ENCODE measurements at places on chromosomes 1 and 21.
A peak's percentile ranks its signal among the peaks of the same experiment; 100 is the strongest.

- no peak for DNase-seq
Measured at GRCh38 chr21:28633839-28634555, 358.7 kb downstream of the LTN1 start.

DNA sequence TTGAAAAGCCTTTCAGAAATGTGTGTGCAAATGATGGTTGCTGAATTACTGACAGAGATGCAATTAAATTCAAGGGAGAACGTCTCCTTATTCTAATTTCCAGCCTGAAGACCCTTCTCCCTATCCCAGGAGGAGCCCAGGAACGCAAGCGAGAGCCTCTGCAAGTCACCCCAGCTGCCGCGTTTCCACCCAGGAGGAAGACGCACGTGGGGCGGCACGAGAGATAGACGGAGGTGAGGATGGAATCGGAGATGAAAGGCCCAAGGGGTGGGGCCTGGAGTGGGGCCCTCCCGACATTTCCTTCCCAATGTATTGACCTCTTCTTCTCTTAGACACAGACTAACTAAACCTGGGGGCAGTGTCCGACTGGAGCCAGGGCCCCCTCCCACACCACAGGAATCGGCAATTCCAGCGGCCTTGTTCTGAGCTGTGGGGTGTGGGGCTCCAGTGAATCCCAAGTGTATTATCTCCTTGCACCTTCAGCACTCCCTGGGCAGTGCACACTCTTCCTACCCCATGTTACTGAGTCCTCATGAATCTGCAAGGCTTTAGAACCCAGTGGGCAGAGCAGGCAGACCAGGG lies 322.5 kb downstream of the AJAP1 start:
- DNase-seq, result no peak

GRCh38 chr1:110385369-110385768 lies 5.5 kb downstream of the SLC16A4 start:
- no peak for DNase-seq

DNA sequence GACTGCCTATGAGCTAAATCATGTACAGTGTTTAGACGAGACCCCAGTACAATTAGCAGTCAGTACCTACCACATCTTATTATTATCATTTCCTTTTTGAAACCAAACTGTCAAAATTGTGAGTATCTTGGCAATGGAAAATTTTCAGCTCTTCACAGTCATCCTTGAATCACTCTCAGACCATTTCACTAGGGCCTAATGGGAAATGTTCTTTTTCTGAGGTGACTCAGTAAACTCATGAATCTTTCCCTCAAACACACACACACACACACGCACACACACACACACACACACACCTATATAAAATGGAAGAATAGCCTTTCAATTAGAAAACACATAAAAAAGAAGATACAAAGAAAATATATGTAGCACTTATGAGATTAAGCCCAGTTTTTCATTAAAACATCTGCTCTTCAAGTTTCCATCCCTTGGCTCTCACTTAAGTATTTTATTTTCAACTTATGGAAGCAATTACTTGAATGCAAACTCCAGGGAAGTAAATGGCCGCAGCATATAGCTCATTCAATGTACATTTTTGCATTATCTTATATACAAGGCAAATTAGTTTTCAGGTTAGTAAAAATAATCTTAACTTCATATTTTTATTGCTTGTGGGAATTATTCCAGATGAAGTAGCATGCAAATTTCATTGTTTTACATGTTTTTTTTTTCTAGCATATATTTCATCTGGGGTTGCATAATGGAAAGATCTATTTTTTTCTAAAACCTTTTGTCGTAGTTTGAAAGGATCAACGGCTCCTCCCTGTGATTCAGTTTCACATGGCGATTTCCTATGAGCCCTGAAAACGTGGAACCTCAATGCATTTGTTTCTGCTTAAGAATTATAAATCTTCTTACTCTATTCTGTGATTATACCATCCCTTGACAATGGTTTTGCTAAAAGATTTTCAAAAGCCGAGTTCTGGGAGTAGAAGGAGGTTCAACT lies 46.3 kb upstream of the TMPRSS15 start:
- no peak for DNase-seq

GRCh38 chr1:170682169-170682568 lies 18.2 kb downstream of the PRRX1 start:
- DNase-seq, result no peak

- DNase-seq, result no peak
Measured at GRCh38 chr1:179588425-179589024, 3.1 kb upstream of the TDRD5 start.

DNA sequence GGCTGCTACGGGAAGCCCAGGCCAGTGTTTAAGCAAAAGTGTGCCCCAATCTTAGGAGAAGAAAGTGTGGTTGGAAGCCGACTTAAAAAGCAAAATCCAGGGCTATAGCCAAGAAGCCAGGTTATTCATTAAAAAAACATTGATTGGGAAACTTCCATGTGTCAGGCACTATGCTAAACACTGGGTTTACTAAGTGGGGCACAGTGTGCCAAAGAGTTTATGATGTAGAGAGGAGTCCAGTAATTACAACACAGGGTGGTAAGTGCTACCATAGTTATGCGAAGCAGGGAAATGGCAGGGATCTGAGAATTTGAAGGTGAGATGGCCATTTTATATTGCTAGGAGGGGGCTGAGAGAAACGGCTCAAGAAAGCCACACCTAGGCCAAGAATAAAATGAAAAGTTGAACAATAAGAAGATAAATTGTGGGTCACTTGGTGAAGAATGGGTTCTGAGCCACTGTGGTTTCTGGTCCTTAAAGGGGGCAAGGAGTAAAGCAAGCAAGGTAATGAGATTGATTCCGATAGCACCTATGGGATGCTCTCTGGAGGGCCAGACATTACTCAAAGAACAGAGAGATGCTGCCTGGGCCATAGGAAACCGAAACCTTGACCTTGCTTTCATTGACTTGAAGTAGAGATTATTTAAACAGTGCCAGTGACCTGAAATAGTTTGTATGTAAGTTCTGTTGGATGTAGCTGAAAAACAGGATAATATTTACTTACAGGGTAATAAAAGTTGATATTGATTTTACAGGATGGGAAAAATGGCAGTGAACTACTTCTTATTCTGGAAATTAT lies 177.8 kb downstream of the GIPC2 start:
- no peak for DNase-seq

GRCh38 chr21:33940164-33940880 lies 24.7 kb upstream of the ATP5PO start:
- DNase-seq, result no peak

- no peak for DNase-seq
Measured at GRCh38 chr1:52455686-52456085, 51.3 kb downstream of the PRPF38A start.

- no peak for DNase-seq
Measured at GRCh38 chr1:175203570-175204068, 11.0 kb upstream of the KIAA0040 start.

DNA sequence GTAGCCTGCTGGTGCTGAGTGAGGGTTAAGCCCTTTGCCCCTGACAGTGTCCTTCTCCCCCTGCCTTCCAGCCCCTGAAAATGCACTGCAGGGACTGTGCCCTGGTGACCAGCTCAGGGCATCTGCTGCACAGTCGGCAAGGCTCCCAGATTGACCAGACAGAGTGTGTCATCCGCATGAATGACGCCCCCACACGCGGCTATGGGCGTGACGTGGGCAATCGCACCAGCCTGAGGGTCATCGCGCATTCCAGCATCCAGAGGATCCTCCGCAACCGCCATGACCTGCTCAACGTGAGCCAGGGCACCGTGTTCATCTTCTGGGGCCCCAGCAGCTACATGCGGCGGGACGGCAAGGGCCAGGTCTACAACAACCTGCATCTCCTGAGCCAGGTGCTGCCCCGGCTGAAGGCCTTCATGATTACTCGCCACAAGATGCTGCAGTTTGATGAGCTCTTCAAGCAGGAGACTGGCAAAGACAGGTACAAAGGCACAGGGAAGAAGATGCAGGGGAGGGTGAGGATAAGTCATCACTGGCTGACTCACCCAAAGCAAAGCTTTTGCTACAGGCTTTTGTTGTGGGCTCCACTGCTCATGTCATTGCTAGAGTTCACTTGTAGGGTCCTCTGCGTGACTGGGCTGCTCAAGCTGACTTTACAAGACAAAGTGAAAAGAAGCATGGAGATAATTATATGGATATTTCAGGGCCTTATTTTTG lies 174.9 kb downstream of the PIGK start:
- DNase-seq, result no peak

DNA sequence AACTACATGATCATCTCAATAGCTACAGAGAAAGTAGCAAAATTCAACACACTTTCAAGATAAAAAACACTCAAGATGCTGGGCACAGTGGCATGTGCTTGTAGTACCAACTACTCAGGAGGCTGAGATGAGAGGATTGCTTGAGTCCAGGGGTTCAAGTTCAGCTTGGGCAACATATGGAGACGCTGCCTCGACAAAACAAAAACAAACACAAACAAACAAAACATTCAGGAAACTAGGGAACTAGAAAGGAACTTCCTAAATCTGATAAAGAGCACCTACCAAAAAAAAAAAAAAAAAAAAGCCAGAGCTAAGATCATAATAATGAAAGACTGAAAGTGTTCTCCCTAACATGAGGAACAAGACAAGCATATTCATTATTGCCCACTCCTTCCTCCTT lies 22.8 kb upstream of the RNF186 start:
- no peak for DNase-seq

- DNase-seq, result no peak
Measured at GRCh38 chr1:1620433-1621139, 5.3 kb downstream of the MIB2 start.

DNA sequence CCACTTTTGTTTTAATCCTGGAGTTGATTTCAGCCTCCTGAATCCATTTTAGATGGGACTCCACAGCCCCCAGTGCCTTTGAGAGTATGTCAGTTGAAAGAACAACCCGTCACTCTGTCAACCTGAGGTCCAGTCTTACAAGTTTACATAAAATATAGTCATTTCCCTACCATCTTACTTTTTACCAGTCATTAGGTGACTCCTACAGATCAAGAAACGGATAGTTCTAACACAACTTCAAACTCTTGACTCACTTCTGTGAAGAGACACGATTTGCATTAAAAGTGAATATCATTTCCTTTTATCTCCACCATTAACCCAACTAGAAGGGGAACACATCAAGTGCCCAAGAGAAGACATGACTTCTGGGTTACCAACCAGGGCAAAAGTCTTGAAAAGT lies 147.1 kb downstream of the NTPCR start:
- DNase-seq, result no peak

DNA sequence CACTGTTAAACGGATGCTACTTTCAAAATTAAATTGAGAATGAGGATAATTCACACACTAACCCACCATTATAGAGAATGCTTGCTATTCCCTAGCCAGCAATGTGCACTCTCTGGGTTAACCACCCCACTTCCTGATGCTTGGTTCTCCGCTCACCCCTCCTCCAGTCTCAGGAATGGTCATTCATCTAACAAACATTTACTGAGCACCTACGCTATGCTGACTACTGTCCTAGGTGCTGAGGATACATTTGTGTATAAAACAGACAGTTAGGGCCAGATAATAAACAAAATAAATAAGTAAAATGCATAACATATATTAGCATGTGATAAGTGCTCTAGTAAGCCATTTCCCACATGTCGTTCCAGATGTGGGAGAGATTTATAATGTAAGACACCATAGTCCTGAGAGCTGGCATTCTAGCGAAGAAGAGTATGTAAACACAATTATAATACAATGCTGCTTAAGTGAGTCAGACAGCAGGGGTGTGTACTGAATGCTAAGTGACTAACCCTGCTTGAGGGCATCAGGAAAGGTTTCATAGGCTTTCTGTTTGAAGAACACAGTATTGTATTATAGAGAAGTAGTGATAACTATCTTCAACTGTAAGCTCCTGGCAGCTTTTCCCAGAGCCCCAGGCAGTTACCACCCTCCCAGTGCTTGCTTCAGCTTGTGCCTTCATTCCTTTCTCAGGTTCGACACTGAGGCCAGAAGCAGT lies 126.7 kb upstream of the CACHD1 start:
- DNase-seq, result no peak

DNA sequence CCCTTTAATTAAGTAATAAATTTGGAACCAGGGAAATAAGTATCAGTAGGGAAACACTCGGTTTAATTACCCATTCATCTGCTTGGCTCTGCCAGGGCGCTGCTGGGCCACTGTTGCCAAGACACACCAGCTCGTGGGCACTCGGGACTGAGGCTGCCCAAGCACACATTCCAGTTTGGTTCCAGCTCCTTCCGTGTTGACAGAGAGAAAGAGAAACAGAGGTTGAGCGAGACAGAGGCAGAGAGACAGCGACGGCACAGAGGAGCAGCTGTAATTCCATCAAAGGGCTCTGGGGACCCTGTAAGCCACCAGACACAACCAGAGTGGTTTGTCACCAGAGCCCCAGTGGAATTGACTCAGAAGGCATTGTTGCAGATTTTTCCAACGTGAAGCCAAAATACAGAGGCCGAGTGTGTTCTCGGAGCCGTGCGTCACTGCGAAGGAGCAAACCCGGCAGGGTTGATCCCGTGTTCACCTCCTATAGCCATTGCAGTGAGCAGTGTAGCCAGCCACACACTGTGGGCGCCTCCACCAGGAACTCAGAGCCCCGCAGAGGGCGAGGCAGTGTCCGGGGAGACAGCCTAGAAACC lies 33.5 kb downstream of the SYF2 start:
- DNase-seq, result no peak

GRCh38 chr1:198986442-198986841 lies 347.6 kb downstream of the PTPRC start:
- DNase-seq, result no peak

DNA sequence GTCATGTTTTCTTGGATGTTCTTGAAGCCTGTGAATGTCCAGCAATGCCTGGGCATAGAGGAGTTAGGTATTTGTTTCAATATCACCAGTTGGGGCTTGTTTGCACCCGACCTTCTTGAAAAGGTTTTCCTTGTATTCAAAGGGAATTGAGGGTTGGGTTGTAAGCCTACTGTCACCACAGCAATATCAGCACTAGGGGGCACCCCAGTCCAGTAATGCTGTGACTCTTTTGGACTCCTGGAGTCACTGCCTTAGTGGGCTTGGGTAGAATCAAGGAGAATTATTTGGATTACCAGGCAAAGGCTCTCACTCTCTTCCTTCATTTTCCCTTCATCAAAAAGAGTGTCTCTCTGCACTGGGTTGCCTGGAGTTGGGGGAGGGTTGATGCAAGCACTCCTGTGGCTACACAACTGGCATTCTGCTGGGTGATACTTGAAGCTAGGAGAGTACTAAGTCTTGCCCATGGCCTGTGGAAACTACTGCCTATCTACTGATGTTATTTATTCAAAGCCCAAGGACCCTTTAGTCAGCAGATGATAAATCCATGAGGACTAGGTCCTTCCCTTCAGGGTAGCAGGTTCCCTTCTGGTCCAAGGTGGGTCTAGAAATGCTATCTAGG lies 34.5 kb downstream of the OR10R2 start:
- DNase-seq, result peak; percentile 14

DNA sequence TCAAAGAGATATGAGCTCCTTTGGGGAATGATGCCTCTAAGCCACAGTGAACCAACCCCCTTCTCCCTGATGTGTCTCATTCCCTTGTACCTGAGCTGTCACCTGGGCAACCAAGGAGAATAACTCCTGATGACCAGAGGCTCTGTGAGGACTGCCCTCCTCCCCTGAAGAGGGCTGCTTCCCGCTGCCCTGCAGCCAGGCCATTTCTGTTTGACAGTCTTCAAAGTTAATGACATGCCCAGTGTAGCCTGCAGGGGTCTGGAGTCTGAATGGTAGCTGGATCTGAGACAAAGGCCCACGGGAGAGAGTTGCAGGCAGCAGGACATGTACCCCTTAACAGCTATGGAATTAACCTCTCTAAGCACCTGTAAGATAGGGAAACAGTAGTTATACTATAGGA lies 3.4 kb upstream of the SLFNL1 start:
- no peak for DNase-seq
